ENCODE measurements at places on chromosomes 3 and 15.

GRCh38 chr3:5136211-5136918, 14.3 kb downstream of the ARL8B start:
- no peak for DNase-seq

DNA sequence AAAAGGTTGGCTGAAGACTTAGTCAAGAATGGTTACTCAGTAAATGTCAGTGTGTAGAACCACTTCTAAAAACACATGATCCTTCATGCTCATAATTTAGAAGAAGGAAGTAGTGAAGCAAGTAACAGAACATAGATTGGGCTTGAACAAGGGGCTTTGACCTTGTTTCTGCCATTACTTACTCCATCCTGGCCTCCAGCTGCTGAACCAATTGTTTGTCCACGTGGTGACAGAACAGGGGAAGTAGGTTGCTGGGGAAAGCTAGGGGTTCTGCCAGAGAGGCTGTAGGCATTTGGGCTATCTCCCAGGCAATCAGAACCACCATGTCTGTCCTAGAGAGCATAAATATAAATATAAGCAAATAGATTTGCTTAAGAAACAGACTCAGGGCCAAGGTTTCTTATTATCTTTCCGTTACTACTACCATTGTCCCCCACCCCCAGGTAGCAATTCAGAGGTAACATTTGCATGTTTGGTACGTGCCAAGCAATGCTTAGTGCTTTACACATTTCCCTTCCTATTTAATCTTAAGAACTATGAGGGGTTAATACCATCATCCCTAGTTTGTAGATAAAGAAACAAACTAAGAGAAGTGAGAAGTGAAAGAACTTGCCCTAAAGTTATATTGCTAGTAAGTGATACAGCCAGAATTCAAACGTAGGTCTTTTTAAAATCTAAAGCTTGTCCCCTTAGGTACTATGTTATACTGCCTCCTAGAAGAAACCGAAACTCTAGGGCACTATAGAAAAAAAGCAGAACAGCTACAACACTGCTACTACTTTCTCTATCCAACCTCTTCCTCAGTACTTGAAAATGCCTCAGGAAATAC, 3.0 kb upstream of the SPG11 start:
- DNase-seq: no peak

GRCh38 chr3:189779166-189779565, 148.0 kb downstream of the TP63 start:
- no peak for DNase-seq

GRCh38 chr15:56916825-56917477, 1.5 kb upstream of the TCF12 start:
- DNase-seq: no peak

- DNase-seq: no peak
These were observed 17.1 kb downstream of the GBE1 start for GRCh38 chr3:81744366-81744765.

DNA sequence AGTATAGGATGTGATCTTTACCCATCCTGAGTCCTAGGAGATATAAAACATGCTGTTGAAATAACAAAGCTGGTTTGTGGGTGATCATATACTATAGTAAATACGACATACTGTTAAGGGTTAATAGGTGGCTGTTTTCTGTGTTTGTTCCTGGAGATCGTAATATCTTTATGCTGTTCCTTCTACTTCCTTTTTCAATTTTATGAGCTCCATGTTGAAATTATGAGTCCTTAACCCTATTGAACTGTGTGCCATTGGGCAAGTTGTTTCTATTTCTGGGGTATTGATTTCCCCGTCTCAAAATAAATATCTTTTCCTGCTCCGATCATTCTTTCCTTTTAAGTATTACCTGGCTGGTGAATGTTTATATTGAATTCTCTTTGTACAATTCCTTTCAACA, 115.1 kb downstream of the LPP start:
- no peak for DNase-seq

- DNase-seq: no peak
These were observed 1271.6 kb downstream of the NSUN3 start for GRCh38 chr3:95334461-95334860.

DNA sequence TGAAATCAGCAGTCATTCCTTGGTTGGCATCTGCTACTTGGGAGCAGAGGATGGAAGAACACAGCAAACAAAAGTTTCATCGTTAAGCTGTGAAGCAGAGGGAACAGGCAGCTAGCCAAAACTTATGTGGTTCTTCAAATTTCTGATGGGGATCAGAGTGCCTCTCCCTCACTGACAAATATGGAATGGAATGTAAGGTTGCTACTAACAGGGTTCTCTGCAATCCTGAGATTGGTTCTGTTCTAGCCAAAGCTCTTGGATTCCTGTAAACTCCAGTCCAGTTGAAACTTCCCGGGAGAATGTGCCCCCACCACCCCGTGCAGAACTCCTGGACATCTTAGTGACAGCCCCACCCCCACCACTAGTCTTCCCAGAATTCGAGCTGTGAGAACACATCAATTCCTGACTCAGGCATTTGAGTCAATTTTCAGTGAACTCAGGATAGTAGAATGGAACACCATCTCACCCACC, 55.9 kb upstream of the PHLDB2 start:
- DNase-seq: peak; percentile 81

DNA sequence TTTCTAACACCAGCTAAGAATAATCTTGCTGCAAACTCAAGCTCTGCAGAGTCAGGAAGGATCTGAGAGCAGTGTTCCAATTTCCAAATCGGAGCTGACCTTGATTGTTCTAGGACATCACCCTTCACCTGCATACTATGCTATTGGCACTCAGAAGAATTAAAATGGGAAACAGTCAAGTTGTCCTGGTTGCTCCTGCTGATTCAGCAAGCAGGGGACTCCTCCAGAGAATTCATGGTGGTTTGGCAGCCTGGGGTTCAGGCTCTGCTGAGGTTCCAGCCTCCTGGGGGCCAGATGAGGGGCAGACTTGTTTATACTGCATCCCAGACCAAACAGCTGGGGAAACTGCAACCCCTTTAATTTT, 213.7 kb upstream of the ADAMTS9 start:
- no peak for DNase-seq

DNA sequence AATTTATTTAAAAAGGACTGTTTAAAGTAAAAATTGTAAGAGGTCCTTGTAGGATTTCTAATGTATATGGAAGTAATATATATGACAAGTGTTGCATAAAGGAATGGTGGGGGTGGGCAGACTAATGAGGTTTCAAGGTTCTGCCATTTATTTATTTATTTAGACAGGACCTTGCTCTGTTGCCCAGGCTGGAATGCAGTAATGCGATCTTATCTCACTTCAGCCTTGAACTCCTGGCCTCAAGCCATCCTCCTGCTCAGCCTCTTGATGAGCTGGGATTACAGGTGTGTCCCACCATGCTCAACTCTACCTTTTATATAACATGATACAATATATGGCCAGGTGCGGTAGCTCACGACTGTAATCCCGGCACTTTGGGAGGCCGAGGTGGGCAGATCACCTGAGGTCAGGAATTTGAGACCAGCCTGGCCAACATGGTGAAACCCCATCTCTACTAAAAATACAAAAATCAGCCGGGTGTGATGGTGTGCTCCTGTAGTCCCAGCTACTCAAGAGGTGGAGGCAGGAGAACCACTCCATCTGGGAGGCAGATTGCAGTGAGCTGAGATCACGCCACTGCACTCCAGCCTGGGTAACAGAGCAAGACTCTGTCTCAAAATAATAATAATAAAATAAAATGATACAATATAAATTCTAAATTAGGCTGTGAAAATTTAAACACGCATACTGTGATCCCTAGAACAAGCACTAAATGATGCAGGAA, 33.8 kb upstream of the IGF2BP2 start:
- no peak for DNase-seq

DNA sequence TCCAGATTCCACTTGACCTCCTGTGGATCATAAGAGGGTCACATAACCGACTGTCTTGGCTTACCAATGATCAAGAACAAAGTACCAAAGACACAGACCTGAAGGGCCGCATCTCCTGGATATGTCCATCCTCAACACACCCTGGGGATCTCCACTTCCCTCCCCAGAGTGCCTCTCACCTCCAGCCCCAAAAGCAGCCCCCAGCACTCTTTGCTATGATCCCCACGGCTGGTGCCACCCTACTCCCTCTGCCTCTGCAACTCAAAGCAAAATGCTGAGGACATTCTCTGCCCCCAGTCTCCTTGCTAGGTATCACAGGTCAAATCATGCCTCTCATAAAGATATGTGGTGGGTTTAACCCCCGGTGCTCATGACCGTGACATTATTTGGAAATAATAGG, 32.7 kb downstream of the SLCO2A1 start:
- no peak for DNase-seq

DNA sequence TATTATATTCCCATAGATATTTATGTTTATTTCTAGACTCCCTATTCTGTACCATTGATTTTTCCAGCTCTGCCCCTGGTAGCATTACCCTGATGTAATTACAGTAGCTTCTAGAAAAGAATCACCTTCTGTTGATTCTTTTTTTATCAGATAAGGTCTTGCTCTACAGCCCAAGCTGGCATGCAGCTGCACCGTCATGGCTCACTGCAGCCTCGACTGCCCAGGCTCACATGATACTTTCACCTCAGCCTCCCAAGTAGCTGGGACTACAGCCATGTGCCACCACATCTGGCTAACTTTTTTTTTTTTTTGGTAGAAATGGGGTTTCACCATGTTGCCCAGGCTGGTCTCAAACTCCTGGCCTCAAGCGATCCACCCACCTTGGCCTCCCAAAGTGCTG, 41.8 kb downstream of the SLC24A1 start:
- DNase-seq: no peak

DNA sequence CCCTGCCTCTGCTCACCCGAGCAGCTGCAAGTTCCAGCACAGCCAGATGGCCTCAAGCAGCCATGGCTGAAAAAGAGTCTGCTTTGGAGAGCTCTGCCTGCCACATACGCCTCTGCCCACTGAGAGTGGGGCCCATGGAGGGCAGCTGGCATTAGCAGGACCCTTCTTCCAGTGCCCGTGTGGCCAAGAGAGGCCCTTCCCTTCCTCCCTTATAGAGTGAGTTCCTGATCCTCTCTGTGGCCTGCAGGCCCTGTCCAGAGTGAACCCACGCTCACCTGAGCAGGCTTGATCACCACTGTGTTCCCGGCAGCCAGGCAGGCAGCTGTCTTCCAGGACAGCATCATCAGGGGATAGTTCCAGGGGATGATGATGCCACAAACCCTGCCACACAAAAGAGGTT, 41.4 kb upstream of the SLC41A3 start:
- DNase-seq: peak; percentile 21

- DNase-seq: peak; percentile 30
These were observed 3.0 kb upstream of the VIPR1 start for GRCh38 chr3:42499478-42499871.

- no peak for DNase-seq
These were observed 142.3 kb upstream of the TPM1 start for GRCh38 chr15:62900071-62900802.

DNA sequence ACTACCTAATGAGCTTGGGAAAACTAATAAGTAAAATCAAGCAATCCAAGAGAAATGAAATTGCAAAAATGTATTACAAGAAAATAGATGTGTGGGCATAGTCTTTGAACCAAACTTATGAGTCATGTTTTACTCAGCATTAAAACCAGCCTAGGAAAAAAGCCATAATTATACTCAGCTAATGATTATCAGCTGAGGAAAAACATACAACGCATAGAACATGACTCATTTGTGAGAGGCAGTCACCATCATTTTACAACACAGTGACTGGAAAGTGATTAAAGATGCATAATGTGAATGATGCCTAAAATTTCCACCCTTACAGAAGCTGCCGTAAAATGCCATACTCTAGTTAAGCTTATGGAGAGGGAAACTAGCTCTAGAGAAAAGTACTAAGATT, 238.0 kb upstream of the EOMES start:
- no peak for DNase-seq

DNA sequence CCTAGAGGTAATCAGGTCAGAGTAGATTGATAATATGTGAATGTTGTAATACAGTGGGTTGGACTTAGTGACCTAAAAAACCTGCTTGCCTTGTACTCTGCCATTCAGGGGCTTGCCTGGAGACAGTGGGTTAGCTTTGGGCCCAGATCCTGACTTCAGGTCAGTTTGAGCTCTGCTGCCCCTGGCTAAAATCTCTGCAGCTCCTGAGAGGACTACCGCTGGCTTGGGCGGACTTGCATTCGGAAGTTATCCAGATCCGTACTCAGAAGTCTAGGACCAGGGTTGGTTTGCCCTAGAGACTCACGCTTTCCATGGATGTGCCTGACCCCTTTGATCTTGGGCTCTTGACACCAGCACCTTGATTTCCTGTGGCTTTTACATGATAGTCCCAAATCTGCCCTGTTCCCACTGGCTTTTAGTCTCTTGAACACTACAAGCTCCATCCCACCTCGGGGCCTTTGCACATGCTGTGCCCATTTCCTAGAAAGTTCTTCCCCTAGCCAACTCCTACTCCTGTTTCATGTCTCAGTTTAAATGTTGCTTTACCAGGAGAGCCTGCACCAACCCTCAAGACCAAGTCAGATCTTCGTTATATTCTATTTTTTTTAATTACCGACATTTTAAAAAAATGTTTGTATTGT, 5.9 kb downstream of the ACSBG1 start:
- peak; percentile 49 for DNase-seq

GRCh38 chr15:77503240-77503639, 82.6 kb downstream of the HMG20A start:
- no peak for DNase-seq

- no peak for DNase-seq
These were observed 206.1 kb upstream of the GADL1 start for GRCh38 chr3:31100519-31100918.

DNA sequence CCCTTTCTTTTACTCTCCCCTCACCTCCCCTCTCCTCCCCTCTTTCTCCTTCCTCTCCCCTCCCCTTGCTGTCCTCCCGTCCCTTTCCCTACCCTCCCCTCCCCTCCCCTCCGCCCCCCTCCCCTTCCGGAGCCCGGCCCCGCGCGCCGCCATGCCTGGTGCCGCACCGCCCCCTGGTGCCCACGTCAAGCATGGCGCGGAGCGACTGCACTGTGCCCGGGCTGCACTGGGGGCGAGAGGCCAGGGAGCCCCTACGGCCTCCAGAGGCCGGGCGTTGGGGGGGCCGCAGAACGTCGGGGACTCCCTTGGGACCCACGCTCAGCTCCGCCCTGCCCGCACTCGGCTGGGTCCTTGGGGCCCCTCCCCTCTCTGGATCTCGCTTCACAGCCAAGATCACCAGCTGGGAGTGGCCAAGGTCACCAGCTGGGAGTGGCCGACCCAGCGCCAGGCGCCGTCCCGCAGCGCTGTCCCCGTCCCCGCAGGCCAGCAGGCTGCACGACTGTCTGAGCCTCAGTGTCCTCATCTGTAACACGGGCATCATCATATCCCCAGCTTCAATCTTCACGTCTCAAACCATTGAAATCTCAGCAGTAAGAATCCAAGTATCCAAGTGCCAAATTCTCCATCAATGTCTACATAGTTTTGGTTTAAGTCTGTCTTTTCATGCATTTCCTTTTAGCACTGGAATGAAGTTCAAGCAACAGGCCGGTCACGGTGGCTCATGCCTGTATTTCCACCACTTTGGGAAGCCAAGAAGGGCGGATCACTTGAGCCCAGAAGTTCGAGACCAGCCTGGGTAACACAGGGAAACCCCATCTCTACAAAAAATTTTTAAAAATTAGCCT, 42.5 kb downstream of the TPRA1 start:
- DNase-seq: peak; percentile 90
